Natural killer cell treated with Interleukin-12 subunit alpha and Interleukin-12 subunit beta and Interleukin-15 and Interleukin-18, amount 100 ng/mL, for 72 hours (primary cell): ENCODE measurements at places on chromosomes 6 and 20.

GRCh38 chr6:130202782-130203181 is 20.0 kb downstream of the SAMD3 start:
- DNase-seq = no peak

DNA sequence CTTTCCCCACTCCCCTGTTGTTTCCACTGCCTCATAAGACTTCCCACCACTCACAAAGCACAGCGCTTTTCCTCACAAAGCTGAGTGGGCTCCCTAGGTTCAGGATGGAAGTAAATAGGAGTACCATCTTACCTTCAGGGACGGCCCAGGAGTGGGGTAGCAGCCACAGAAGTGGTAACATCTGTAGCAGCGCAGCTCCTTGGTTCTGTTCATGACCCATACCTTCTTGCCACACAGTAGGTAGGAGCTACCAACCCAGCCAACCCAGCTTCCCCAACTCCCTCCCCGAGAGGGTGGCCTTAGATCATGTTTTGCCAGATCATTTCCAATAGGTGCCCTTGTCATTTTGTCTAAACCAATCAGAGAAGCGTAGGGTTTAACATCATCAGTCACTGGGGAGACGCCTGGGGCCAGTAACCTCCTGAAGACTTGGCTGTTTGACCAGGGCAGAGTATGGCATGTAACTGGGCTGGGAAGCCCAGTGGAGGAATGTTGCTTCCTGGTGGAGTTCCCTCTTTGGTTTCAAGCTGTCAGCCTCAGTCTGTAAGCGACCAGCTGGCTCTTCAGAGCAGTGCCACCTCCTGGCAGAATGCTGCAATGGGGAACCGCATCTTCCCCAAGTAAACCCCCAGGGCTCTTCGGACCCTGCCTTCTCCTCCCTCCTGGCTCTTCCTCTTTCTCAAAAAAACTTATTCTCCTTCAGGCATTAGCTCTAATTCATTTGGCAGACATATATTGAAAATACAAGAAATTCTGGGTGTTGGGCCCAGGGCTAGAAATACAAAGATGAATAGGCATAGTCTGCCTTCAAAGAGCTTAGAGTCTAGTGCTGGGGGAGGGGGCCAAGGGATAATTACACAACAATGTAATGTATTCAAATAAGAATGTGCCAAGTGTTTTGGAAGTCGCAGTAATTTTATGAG is at the start of gene HLA-DMA:
TSS of gene HLA-DMA (minus strand) at position 281 of the 923 bp plus-strand sequence. CDS start at position 220, 61 bp downstream.
- peak; percentile 79 for DNase-seq

DNA sequence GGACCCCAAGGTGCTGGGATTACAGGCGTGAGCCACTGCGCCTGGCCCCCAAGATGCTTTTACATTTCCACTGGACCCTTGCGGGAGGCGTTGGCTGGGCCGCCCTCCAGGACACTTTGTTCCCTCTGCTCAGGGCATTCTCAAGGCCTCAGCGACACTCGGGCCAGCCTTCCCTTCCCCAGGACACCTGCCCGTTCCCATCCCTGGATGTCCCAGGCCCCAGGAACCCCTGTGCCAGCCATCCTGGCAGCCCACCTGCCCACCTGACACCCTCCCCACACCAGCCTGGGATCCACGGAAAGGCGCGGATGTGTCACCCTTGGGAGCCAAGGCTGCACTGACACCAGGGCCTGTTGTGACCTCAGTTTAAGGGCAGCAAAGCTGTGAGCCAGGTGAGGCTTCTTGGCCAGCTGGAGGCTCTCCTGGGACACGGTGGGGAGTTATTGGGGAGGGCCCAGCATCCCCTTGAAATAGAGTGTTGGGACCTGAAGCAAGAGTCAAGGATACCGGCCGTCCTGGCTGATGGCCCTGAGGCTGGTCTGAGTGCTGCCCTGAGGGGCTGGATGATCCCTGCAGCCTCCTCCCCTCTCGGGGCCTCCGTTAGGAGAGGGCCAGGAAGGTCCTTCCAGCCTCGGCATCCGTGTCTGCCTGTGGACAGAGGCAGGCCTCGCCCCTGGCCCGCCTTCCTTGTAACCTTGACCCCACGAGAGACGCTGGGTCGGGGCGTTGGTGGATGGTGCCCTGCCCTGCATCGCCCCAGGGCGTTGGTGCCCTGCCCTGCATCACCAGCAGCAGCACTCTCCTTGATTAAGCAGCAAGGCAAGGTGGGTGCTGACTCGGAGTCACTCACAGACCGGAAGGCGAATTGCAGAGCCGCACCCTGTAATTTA is 84.2 kb upstream of the BHLHE23 start:
- peak; percentile 32 for DNase-seq

GRCh38 chr20:22248051-22248667 is 336.2 kb downstream of the FOXA2 start:
- no peak for DNase-seq

GRCh38 chr20:347640-348484 is 951 bp downstream of the NRSN2 start:
- DNase-seq = peak; percentile 82

- DNase-seq = no peak
Observed at GRCh38 chr20:7214081-7214740, 446.7 kb downstream of the BMP2 start.
